ENCODE measurements at places on chromosomes 3 and 15.

- DNase-seq = no peak
Observed at GRCh38 chr3:192834428-192834827, 83.2 kb downstream of the MB21D2 start.

DNA sequence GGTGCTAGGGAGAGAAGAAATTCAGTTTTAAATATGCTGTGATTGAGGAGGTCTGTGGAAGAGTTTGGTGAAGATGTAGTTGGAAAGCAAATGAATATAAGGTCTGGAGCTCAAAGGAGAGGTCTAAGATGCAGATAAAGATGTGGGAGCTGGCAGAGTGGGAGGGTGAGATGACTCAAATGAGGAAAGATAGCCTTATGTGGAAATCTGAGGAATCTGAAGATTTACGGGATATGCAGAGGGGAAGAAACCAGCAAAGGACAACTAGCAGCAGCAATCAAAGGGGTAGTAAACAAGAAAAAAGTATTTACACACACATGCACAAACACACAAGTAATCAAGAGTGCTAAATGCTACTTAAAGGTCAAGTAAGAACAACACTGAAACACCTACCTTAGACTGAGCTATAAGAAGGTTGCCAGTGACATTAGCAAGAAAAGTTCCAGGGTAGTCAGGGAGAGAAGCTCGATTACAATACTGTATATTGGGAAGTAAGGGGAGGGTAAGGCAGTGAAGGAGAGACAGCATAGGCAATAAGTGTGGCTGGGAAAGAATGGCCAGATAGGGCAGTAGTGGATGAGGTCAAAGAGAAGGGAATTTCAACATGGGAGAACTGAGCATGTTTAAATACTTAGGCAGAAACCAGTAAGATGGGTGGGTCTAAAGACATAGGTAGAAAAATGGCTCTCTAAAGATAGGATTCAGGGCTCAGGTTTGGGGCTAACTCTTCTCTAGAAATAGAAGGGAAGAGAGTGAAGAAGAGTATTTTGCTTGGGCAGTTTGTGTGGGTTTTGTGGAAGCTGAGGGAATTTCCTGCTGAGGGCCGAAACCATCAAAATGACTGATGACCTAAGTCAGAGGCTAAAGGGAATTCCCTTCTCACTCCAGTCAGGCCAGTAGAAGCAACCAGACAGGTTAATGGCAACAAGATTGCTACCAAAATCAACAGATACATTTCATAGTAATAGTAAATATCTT, 8.9 kb downstream of the CMTM6 start:
- no peak for DNase-seq

- no peak for DNase-seq
Observed at GRCh38 chr3:71227270-71227661, 356.3 kb downstream of the FOXP1 start.

DNA sequence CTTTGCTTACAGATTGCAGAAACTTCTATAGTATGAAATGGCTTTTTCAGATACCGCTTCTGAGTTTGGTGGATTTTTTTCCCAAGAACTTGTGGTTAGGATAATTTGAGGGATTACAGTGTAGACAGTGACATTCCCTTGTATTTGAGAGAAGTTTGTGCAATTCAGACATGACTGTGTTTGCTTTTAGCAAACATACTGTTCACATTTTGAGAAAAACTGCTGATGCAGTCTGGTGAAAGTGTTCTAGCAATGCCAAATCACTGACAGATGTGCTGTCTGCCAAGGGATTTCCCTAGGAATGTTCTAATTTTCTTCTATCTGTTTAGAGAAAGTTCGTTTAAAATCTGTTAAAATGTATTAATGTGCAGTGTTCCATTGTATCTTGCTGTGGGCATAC, 652.6 kb downstream of the FHIT start:
- no peak for DNase-seq

GRCh38 chr3:13057282-13058040, 15.8 kb downstream of the IQSEC1 start:
- no peak for DNase-seq

DNA sequence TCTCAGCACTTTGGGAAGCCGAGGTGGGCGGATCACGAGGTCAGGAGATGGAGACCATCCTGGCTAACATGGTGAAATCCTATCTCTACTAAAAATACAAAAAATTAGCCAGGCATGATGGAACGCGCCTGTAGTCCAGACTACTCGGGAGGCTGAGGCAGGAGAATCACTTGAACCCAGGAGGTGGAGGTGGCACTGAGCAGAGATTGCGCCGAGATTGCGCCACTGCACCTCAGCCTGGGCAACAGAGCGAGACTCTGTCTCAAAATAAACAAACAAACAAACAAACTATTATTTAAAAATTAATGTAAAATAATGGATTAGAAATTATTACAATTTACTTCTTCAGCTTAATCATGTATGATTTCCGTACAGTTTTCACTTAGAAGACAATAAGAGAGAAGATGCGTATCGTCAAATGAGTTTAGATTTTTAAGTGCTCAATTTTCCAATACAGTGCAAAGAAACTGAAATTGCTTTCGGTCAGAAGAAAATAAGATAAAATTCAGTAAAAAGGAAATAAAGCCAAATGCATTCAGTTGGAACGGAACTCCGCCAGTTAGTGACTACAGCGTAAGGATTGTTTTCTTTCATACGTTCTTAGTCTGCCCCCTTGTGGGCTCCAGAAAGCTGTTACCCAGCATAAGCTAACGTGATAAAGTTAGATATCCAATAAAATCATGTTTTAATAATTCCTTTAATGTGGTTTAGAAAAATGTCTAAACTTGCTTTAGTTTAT, 24.8 kb downstream of the AADAC start:
- peak; percentile 2 for DNase-seq

DNA sequence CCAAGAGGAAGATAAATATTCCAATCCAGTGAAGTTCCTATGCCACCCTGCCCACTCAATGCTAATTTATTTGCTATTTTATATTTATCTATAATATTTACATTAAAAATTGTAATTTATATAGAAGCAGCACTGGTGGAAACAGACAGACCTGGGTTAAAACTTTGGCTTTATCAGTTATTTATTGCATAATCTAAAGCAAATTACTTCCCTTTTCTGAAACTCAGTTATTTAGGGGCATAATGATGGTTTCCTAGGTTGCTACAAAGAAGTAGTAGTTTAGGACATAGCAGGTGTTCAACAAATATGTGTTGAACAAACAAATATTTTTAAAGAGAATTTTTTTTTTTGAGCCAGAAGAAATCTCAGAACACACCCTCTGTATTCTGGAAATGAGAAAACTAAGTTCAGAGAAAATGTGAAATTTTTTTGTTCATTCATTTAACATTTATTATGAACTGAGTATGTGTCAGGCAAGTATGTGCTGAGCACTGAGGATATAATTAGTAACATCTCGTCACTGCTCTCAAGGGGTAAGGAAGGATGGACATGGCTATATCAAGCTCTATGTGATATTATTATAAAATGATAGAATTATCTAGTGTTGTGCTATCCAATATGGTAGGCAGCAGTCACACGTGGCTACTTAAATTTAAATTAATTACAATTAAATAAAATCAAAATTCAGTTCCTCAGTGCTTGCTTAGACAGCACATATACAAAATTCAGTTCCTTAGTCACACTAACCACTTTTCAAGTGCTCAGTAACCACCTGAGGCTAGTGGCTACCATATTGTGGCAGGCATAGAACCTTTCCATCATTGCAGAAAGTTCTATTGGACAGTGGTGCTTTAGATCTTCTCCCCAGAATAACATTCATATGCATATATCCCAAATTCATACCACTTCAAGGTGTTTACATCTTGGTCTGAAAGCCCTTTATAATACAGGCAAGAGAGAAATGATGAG, 7.0 kb upstream of the UBE2Q2 start:
- DNase-seq = no peak

DNA sequence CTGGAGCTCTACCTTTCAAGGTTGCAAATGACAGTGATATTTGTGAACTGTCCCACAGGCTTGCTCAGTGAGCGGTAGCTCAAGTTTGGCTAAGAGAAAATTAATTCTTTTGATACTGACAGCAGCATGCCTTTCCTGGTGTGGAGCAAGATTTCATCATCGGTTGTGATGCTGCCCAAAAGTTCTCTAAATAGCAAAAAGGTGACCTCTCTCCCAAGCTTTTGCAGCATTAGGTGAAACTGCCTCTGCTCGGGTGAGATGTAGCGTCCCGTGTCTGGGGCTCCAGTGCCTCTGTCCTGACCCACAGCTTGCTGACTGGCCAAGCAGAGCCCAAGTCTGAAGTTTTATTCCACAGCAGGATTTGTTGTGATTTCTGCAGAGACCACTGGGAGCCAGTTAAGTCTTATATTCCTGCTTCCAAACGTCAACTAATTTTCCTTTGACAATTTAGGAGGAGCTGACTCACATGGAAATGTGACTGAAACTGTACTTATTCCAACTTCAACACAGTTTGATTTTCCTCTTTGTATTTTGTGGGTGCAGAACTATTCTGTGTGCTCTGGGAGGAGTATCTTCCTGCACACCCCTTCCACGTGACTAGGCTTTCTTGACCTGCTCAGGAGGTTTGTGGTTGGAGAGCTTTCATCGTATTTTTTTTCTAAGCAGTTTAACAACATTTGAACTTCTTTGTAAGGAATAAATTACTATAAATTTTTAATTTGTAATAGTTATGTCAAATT, 5.9 kb downstream of the SYNM start:
- DNase-seq = no peak

DNA sequence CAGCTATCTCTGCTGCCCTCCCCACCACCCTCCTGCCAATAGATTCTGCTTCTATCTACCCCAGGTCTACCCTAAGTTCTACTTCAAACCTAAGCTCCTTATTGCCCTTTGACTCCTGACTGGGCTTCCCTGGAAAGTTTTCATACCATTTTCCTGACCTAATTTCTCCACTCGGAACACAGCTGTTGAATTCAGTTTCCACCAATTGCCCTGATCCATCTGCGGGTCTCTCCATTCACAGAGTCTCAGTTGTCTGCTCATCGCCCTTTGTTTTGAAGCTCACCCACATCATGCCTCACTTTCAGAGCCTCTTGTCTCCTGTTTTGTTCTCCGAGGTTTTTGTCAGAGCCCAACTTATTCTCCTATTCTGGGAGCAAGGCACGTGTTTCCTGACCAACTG, 56.8 kb upstream of the ABI3BP start:
- no peak for DNase-seq

DNA sequence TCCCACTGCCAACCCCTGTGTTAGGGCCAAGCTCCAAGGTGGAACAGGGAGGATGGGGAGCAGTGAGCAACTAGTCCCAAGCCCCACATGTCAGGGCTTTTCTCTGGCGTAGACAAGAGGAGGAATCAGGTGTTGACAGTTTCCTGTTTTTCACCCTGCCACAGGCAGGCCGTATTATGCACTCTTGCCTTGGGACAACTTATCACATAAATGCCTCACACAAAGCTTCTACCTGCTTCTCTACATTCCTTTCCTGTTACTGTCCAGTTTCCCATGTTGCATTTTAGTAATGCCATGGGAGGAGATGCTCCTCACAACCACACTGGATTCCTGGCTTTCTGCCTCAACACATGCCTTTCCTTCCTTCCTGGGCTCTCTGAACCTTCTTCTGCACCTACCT, 381.2 kb upstream of the ATP11B start:
- no peak for DNase-seq

DNA sequence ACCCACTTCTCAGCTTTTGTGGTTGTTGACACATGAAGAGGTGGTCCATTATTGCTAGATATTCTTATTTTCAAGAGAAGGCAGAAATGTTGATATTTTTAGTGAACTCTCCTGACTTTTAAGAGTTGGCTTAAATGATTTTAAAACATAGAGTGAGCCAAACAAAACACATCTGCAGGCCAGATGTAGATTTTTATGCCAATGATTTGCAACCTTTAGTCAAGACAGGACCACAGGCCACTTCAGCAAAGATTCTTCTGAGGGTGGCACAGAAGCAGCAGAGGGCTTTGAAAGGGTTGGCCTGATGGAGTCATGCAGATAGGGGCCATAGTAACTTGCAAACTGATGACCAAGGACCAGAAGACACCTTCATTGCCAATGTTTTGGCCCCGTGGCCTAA, 276.5 kb upstream of the P2RY1 start:
- DNase-seq = no peak

- DNase-seq = no peak
Observed at GRCh38 chr3:188108703-188109412, 45.1 kb upstream of the LPP start.

GRCh38 chr3:7421065-7421464, 560.1 kb downstream of the GRM7 start:
- no peak for DNase-seq

DNA sequence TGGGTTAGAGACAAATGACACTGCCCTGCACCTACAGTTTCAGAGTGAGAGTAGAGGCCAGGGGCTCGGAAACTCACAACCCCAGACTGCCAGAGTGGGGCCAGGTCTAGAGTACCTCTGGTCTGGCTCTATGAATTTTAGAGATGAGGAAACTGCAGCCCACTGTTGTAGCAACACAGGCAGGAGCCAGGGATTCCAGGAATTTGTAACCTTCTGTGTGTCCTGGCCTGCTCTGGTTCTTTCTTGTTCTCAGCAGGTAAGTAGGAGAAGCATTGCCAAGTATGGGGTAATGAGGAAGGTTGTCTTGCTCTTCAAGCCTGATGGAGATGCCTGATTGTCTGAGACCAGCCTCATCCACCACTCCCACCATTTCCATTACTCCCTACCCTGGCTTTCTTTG, 221.8 kb downstream of the UACA start:
- DNase-seq = no peak

DNA sequence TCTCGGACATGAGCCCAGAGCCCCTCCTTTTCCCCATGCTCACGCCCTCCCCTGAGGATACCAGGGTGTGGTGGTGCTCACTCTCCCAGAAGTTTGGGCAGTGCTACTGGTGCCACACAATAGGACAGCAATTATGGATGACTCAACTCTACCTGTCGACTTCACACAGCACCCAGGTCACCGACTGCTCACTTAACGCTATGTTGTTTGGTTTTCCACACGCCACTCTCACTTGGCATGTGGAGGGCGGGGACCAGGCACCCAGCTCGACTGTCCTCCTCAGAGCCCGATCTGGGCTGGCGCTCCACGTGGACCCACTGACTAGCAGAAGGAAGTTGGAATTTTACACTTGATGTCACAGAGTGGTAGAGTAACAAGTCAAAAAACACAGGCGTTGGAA, 30.9 kb downstream of the STIMATE start:
- no peak for DNase-seq

GRCh38 chr3:177057768-177058167, 139.5 kb downstream of the TBL1XR1 start:
- peak; percentile 22 for DNase-seq

- no peak for DNase-seq
Observed at GRCh38 chr3:182450942-182451787, 342.1 kb upstream of the ATP11B start.

DNA sequence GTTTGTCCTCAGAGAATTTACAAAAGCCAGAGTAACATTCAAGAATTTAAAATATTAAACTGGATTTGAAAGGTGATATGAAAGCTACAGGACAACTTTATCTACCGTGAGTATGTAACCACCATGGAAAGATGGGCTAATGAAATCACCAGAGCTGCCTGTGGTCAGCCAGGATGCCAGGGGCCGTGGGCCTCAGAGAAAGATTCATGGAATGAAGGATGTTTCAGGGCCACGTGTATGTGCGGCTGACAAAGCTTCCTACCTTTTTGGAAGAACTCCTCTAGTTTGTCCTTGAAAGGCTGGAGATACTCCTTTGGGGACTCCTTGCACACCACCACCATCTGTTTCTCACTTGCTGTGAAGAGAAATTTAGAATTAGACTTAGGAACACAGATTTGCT, 138.9 kb downstream of the GREM1 start:
- no peak for DNase-seq

GRCh38 chr3:12267376-12268030, 21.4 kb upstream of the PPARG start:
- no peak for DNase-seq

- no peak for DNase-seq
Observed at GRCh38 chr3:115660646-115661337, 37.5 kb downstream of the GAP43 start.

Measured in stimulated activated CD4-positive, alpha-beta T cell treated with anti-CD3 and anti-CD28 coated beads, Interleukin-12 subunit alpha, Interleukin-12 subunit beta, amount 100 ng/mL, for 24 hours (primary cell).